ENCODE measurements at places on chromosomes 6 and 20. TPM values are rescaled to one million over a fixed set of nuclear protein-coding genes. Genes with fewer than 3 reads are reported as not detected.

Gene DYNLT2
- 1.2 TPM for polyA plus RNA-seq

DNA sequence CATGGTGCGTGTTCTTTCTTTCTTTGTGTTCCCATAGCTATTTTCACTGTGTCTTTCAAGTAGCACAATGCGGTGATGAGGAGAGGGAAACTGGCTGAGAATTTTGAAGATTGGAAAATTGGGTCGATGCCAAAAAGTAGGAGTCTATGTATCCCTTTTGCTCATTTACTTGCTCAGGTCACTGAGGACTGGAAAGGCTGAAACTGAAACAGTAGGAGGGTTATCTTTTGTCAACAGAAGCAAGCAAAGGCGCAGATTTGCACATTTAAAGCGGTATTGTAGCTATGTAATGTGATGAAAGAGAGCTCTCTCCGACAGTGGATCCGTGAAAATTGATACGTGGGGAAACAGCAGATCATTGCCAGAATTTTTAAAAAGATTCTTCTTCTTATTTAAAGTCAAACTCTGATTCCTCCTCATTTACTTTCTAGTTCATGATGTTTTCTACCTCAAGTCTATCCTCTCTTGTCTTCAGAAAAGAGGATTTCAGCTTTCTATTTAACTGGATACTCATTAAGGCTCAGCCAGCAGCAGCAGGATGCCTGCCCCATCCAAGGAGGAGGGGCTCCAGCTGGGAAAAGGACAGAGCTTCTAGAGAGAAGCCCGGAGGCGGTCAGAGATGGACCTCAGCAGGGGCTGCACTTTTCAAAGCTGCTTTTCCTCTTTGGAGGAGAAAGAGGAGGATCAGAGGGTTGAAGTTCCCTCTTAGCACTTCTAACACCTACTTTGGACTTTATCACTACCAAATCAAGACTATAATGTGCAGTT, 15.9 kb upstream of the FYN start:
- peak; percentile 69 for DNase-seq

Gene PRKN
- 9.6 TPM for polyA plus RNA-seq

Gene LZTS3
- polyA plus RNA-seq = 16.8 TPM

Gene ZNF311
- polyA plus RNA-seq = 0.63 TPM

All from right cardiac atrium (tissue), 5 donors.